Naive B cell (primary cell): ENCODE measurements at places on chromosomes 12 and 14. TPM values are rescaled to one million over a fixed set of nuclear protein-coding genes. Genes with fewer than 3 reads are reported as not detected.

- no peak for DNase-seq
Observed at GRCh38 chr12:68245180-68246021, 8.0 kb downstream of the IL22 start.

- DNase-seq: peak; percentile 58
Observed at GRCh38 chr12:101838628-101839323, 8.0 kb upstream of the GNPTAB start.

DNA sequence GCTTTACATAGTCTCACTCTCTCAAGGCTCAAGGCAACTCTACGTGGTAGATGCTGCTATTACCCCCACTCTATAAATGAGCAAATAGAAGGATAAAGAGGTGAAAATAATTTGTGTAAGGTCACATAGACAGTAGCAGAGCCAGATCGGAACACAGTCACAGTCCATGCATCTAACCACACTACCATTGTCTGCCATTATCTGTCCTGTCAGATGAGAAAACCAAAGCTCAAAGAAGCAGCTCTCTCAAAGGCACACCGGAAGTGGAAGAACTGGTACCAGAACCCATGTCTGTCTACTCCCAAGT lies 134.4 kb upstream of the NUDT4 start:
- no peak for DNase-seq

- no peak for DNase-seq
Observed at GRCh38 chr12:29301114-29301513, 79.9 kb downstream of the ERGIC2 start.

DNA sequence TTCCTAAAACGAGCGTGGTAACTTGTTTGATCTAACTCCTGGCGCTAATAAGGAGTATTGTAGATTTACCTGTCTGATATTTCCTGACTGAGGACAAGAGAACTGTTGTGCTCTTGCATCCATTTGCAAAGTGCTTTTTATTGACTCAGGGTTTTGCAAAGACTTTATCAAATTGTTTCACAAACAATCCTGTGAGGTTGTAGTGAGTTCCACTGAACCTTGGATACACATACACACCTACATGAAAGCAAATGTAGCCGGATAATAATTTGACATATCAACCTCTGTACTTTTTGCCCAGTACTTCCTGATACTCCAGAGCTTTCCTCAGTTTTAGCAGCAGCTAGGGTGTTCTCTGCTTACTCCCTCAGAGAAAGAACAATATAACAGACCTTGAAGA lies 6.7 kb upstream of the PTGER2 start:
- no peak for DNase-seq

AQP6 gene
- not detected for polyA plus RNA-seq

ARHGDIB gene
- polyA plus RNA-seq: 4,844 TPM

KRT71 gene
- not detected for polyA plus RNA-seq

KLRC4 gene
- not detected for polyA plus RNA-seq

OVCH1 gene
- polyA plus RNA-seq: not detected
